Esophagus squamous epithelium (tissue), 5 donors: ENCODE measurements at places on chromosomes 4 and X. TPM values are rescaled to one million over a fixed set of nuclear protein-coding genes. Genes with fewer than 3 reads are reported as not detected.

DKK2 gene
- total RNA-seq: not detected

HTR2C gene
- not detected for total RNA-seq

GRCh38 chrX:123188081-123188480 is 4.0 kb downstream of the GRIA3 start:
- no peak for DNase-seq

DNA sequence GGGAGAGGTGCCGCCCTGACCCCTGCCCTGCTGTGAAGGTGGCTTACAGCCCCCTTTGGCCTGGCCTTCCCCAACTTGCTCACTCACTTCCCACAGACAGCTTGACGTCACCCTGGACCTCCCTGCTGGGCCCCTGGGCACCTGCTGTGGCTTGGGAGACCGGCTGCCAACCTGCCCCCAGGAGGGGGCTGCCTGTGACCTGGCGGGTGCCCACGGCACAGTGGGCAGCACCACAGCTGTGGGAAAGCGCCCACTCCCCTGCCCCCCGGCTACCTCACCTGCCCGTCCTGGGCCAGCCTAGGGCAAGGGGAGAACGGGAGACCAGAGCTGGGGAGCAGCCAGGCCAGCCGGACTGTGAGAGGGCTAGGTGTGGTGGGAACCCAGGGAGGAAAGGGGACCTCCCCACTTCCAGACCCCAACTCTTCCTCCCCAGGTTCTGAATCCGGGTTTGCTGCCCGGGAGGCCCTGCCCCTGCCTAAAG is 2.4 kb upstream of the ZFP92 start:
- no peak for DNase-seq

ART3 gene
- 2.7 TPM for total RNA-seq

DNA sequence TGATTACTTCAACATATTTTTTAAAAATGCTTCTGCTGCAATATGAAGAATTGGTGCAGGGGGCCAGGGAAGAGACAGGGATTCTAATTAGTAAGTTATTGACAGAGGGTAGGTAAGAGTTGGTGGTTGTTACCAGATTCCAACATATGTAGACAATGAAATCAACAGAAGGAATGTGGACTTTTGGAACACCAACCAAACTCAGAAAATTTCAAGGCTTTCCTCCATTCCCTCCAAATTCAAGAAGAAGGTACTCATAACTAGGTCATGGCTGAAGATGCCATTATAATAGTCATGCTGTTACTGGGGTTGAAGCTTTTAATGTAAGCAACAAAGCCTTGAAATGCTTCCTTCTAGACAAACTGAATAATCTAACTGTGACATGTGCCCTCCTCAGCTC is 22.9 kb upstream of the CXCL13 start:
- no peak for DNase-seq

CSAG2 gene
- total RNA-seq: not detected

DNA sequence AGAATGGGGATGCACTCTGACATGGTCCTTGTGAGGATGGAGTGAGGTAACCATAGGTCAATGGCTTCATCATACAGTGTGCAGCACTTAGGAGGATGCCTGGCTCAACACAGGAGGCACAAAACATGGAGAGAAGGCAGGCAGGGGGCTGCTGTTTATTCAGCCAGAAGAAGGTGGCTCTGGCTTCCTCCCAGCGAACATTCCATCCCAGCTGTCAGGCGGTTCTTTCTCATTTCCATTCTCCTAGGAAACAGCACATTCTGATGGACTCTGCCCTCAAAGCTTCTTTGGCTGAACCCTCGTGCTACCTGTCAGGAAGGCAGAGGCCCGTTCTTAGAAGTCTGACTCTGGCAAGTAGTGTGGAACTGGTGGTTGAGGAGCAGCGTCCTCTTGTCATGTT is 18.6 kb downstream of the STK32B start:
- DNase-seq: no peak

CXCL10 gene
- 0.53 TPM for total RNA-seq

SMIM20 gene
- 13.7 TPM for total RNA-seq

DNA sequence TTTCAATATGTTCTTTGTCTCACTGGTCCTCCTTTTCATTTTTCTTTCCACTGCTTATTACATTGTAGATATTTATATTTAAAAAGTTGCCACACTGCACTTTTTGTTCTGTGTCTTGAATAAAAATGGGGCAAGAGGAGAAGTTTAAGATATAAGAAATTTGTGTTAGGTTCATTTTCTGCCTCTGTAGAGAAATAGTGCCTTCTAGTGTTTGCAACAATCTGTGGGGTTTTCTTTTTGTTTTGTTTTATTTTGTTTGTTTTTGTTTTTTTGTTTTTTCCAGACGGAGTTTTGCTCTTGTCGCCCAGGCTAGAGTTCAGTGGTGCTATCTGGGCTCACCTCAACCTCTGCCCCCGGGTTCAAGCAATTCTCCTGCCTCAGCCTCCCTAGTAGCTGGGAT is 20.1 kb upstream of the SMIM14 start:
- no peak for DNase-seq

DNA sequence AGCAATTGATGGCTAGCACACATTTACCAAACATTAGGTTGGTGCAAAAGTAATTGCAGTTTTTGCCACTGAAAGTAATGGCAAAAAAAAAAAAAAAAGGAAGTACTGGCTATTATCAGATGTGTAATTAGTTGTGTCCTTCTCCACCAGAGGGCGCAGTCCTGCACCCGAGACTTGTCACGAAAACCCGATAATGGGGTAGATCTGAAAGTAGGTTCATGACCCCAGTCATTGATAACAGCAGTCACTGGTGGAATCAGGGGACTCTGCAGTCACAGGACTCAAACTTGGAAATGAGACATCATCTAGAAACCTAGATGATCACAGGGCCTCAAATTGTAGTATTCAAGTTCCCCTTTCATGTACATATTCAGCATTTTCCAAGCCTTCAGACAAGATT is 13.1 kb upstream of the ACOT9 start:
- DNase-seq: no peak

DNA sequence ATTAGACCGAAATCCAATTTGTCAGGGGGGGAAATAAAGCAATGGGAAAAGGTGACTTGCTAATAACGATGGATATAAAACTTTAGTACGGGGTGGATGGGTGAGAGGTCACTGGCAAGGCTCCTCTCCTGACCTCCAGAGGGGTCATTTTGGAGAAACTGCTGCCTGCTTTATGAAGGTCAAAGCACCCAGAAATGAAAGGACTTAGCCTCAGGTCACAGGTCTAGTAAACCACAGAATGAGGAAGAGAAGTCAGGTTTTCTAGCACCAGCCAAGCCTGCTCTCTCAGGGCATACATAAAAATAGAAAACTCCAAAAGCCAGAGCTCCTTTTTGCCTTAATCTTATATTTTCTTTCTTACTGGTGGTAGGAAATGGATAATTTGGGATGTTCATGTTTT is 134.2 kb downstream of the SHROOM3 start:
- no peak for DNase-seq

H2BW2 gene
- total RNA-seq: not detected

GRCh38 chrX:12329476-12329875 is 191.2 kb downstream of the FRMPD4 start:
- DNase-seq: no peak

DNA sequence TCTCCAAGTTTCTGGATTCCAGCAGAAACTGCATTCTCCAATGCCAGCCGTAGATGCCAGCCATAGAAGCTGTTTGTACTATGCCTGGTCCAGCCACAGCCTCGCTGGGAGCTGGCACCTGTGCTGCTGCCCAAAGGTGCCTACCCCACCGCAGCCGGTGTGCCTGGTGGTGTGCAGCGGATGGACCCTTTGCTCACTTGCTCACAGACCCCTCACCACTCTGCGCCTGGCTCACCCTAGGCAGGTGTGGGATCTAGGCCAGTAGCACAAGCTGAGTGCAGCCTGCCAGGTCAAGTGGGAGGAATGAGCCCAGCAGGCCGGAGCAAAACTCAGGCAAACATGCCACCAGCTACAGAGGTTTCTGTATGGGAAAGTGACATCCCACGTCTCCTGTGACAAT is 463.2 kb downstream of the ADGRL3 start:
- no peak for DNase-seq

DNA sequence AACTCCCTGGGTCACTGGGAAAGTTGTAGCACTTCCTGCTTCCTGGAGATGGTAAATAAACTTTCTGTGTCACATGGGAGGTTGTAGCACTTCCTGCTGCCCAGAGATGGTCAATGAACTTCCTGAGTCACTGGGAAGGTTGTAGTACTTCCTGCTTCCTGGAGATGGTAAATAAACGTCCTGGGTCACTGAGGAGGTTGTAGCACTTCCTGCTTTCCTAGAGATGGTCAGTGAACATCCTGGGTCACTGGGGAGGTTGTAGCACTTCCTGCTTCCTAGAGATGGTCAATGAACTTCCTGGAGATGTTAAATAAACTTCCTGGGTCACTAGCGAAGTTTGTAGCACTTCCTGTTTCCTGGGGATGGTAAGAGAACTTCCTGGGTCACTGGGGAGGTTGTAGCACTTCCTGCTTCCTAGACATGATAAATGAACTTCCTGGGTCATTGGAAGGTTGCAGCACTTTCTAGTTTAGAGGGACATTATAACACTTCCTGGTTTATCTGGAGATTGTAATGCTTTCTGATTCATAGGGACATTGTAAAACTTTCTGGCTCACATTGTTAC is 62.3 kb upstream of the CD99 start:
- DNase-seq: no peak

GRCh38 chr4:113004655-113005054 is 44.8 kb upstream of the ANK2 start:
- no peak for DNase-seq

DNA sequence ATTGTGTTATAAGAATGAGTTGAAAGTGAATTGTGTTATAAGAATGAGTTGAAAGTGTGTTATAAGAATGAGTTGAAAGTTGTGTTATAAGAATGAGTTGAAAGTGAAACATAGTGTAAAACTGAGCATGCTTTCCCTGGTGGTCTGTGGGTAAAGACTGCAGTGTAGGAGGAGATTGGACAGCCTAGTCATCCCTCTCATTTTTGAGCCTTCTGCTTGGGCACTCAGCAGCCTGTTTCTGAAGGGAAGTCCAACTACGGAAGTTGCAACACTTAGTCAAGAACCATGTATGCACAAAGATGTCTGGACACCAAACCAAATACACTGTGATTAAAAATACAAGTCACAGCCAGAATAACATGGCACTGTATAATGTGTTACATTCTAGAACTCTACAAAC is 72.6 kb downstream of the ANK2 start:
- DNase-seq: no peak

SEC24D gene
- total RNA-seq: 18.5 TPM

GRCh38 chrX:80816051-80816450 is 6.4 kb upstream of the BRWD3 start:
- DNase-seq: no peak

MAGEB2 gene
- total RNA-seq: not detected

DNA sequence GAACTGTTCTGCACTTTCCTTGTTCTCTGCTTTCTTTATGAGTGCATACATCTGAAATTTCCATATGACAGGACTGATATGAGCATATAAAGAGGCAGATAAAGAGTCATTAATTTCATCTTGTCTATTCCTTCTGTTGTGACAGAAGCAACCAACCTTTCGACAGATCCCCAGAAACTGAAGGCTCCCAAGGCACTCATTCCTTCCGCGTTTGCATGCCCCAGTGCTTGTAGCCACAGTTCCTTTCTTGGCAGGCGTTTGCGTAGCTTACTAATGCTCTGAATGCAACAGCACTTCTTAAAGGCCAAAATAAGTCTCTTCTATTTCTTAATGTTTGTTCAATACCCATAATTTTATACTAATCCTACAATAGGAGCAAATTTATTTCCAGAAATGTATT is 94.0 kb upstream of the TBL1X start:
- DNase-seq: no peak

GRCh38 chrX:776529-777230 is 146.1 kb downstream of the SHOX start:
- no peak for DNase-seq

- DNase-seq: no peak
Measured at GRCh38 chr4:168707205-168707604, 210.4 kb downstream of the PALLD start.

GRCh38 chr4:31458813-31459212 is 738.6 kb downstream of the PCDH7 start:
- DNase-seq: no peak

STAP1 gene
- not detected for total RNA-seq

SHOX gene
- total RNA-seq: not detected

DNA sequence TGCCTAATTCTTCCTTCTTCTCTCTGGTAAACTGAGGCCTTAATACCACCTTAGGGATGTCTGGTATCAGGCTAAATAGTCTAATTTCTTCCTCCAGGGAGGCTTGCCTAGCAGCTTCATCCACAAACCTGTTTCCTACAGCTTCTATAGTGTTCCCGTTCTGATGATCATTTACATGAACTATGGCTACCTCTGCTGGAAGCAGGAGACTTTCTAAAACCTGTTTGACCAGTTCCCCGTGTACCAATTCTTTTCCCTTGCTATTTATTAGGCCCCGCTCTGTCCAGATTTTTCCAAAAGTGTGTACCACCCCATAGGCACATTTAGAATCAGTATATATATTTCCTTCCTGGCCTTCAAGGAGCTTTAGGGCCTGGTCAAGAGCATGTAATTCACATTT is 5.8 kb upstream of the USP38 start:
- DNase-seq: no peak

GRCh38 chr4:84031401-84031800 is 467.7 kb downstream of the NKX6-1 start:
- DNase-seq: no peak

GRCh38 chrX:74422576-74423288 is 1.4 kb downstream of the SLC16A2 start:
- no peak for DNase-seq

DNA sequence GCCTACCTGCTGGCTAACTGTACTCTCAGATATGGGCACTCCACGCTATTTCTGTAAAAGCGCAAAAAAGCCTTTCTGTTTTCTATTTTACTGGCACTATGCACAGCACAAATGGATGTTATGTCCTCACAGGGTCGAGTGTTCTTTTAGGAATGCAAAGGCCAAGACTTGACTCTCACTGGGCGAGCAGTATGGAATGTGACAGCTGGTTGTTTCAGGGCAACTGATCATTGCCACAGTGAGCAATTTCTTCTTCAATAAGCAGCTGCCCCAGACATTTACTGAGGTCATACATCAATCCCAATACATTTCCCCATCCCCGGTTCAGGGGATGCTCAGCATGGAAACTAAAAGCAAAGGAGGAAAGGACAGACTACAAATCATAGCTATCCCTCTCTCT is 58.2 kb downstream of the PDE5A start:
- DNase-seq: no peak

DNA sequence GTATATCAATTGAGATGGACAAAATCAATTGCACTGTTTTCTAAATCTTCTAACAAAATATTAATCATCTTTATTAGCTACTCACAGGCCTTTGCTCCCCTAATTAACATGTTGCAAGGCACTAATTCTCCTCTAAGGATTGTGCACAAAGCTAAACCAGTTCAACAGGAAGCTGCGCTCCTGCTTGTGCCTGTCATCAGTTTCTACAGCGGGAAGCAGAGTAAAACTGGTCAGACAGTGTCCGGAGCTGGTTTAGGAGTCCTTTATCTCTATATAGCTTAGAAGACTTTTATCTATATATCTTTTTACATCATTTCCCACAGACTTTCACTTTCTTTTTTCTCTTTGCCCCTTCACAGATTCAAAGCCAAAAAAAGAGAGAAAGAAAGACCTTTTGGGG is 79.1 kb downstream of the ELOVL6 start:
- DNase-seq: no peak

TBX22 gene
- total RNA-seq: not detected

GRCh38 chr4:74100531-74100930 is 1.5 kb upstream of the CXCL2 start:
- no peak for DNase-seq

UNC5C gene
- 0.41 TPM for total RNA-seq
